Vagina (tissue), 2 donors: ENCODE measurements at places on chromosomes 12 and 14.

DNA sequence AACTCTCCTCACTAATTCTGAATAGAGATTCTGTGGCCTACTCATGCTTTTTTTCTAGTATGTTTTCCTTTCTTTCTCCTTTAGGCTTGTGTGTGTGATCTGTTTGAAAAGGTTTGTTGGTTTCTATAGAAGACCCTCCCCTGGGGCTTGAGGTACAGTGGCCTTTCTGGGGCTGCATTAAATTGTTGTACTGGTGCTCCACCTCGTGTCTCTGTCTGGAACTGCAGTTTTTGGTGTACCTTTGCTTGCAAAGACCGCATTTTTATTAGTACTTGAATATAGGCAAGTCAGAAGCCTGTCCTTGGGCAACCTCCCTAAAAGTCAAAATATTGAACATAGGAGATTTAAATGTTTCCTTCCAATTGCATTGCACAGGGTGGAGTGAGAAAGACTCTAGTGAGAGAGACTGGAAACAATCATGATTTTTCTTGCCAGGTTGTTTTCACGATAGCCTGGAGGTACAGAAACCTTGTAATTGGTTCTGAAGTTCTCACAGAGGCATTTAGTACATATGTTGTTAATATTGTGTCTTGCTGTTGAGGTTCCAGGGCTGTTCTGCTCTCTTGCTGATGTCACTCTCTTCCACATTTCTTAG lies 39.0 kb downstream of the SLCO1B1 start:
- DNase-seq, result no peak

DNA sequence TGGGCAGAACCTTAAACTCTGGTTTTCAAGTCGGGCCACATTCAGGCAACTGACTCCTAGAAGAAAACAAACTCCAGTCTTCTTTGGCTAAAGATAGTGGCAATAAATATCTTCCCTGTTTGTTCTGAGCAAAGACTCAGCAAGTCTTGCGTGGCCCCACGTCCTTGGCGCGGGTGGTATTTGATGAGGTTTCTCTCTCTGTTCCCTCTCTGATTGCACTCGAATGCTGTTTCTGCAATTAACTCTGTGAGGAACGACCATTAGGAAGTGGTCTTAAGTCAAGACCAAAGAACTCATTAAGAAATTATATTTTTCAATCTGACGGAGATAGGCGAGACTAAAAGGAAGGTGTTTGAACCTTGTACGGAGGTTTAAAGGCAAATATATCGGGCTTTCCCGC lies 177.6 kb downstream of the TMEM132C start:
- no peak for DNase-seq

- DNase-seq, result no peak
These were observed 3.8 kb downstream of the AKAP3 start for GRCh38 chr12:4645023-4645422.

DNA sequence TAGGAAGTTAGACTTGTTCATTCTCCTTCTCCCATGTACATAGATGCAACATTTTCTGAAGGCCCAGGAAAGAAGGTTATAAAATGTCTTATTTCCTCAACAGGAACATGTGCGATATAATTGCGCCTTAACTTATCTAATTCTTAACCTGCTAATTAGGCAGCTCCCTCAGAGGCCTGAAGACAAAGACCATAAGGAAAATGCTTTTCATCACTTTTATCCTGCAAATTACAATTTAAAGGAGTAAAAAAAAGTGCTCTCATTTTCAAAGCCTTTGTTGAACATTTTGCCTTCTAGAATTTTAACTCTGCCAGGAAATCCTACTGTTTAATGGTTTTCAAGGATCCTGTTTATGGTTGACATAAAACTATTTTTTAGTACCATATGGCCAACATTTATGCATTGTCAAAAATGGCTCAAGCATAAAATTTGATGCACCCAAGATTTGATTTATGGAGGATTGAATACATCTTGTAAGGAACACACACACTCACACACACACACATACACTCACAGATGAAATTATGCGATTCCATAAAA lies 660.4 kb upstream of the TMEM132C start:
- DNase-seq, result no peak

DNA sequence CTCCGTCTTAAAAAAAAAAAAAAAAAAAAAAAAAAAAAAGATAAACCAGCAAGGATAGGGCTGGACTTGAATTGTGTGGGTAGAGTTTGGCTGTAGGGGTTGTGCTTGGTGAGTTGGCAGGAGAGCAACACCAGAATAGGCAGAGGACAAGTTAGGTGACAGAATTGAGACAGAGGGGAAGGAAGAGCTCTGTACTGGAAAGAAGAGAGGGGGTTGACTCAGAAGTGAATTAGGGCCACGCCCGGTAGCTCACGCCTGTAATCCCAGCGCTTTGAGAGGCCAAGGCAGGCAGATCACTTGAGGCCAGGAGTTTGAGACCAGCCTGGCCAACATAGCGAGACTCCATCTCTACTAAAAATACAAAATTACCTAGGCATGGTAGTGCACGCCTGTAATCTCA lies 6.1 kb upstream of the TMEM30B start:
- peak; percentile 44 for DNase-seq

DNA sequence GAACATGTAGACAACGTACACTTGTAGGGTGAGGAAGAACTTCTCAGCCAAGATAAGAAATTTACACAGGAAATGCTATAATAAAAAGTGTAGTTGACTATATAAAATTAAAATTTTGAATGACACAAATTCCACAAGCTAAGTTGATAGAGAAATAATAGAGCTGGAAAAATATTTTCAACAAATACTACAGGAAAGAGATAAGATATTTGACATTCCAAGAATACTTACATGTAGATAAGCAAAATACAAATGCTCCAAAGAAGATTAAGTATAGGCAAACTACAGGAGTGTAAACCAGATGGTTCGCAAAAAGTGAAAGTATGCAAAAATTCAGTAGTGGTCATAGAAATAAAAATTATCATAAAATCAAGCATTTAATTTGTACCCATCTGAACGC lies 49.2 kb upstream of the ANP32D start:
- no peak for DNase-seq

DNA sequence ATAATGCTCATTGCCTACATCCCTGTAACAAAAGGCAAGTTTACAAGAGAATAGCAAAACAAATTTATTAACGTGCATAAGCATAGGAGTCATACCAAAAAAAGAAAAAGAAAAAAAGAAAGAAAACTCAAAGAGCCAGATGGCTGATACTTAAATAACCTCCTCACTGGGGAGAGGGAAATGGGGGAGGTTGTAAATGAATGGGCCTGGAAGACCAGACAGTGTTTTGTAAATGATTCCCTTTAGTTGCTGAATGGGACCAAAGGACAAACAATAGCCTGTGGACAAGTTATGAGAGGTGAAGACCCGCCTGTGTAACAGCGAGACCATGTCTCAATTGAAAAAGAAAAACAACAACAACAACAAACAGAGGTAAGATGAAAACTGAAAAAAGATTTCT lies 35.3 kb downstream of the CAPS2 start:
- DNase-seq, result no peak

- DNase-seq, result no peak
These were observed 62.6 kb downstream of the CHGA start for GRCh38 chr14:92985521-92985920.

DNA sequence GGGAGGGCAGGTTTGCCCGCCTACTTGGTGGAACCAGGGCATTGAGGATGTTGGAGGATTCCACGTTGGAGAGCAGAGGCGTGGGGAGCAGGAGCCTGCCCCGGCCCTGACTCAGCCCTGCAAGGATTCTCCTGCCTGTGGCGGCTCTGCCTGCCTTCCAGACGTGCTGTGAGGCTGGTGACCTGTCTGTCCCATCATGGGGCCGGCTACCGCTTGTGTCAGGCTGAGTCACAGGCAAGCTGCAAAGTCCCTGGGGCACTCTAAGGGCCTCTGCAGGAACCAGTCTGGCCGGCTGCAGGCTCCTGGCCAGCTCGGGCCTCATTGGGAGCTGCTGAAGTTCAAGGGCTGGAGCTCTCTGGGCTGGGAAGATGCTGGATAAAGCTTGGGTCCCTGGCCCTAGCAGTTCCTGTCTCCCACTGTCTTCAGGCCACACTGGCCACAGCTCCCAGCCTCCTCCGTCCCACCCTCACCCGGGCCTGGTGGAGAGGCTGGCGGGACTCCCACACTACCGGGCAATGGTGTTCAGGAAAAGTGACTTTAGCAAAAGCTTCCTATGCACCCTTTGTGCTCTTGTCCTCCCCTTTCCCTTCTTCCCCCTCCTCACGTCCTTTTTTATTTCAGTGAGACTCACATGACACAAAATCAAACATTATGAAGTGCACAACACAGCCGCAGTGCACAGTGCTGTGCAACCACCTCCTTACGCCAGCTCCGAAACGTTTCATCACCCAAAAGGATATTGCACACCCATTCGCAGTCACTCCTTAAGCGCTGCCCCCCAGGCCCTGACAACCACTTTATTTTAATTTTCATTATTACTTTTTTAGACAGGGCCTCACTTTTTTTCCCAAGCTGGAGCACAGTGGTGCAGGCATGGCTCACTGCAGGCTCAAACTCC lies 22.0 kb upstream of the ULK1 start:
- DNase-seq, result peak; percentile 94

- DNase-seq, result no peak
These were observed 31.4 kb downstream of the PPFIBP1 start for GRCh38 chr12:27555361-27555760.

DNA sequence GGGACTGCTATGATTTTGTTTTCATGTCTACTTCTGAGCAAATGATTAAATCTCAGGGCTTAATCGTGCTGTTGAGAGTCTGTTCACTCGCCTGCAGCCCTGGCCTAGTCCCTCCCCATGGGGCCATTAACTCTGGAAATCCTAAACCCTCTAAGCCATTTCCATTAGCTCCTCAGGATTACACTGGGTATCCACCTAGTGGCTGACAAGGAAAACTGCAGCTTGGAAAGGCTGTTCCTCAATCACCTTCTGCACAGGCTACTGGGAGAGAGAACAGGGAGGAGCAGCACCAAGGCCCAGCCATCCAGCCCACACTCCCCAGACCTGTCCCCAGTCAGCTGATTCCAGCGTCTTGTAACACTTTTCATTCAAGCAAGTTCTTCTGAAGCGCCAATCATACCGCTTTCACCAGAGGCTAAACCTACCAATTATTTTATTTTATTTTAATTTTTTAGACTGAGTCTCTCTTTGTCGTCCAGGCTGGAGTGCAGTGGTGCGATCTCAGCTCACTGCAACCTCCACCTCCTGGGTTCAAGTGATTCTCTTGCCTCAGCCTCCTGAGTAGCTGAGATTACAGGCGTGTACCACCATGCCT lies 48.7 kb downstream of the NEUROD4 start:
- no peak for DNase-seq

GRCh38 chr12:57609781-57610553 lies 1.3 kb upstream of the ARHGEF25 start:
- DNase-seq, result no peak

DNA sequence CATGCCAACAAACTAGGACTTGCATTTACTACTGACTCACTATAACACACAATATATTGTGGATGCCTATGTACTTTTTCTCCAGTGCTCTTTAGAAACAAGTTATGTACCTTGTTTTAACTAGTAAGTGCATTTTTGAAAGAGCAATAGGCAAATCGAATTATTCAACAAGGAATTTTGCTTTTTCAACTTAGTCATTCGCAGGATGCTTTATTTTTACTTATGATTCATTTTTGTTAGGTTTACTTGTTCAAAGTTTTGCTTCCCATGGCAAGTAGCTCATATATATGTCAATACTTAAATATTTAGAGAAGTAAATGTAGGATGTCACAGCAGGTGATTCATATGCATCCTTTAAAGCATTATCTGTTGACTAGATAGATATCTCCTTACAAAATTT lies 149.8 kb downstream of the PELI2 start:
- DNase-seq, result no peak

- DNase-seq, result no peak
These were observed 42.8 kb downstream of the ZC3H14 start for GRCh38 chr14:88605594-88605993.

GRCh38 chr14:94748667-94749347 lies 21.1 kb downstream of the GSC start:
- no peak for DNase-seq

GRCh38 chr14:55306938-55307589 lies 35.8 kb downstream of the FBXO34 start:
- no peak for DNase-seq

GRCh38 chr12:29103539-29103974 lies 45.5 kb upstream of the FAR2 start:
- no peak for DNase-seq

GRCh38 chr12:132282950-132283771 lies 46.2 kb downstream of the GALNT9 start:
- no peak for DNase-seq

- DNase-seq, result no peak
These were observed 42.4 kb downstream of the LRRC74A start for GRCh38 chr14:76868454-76869170.

DNA sequence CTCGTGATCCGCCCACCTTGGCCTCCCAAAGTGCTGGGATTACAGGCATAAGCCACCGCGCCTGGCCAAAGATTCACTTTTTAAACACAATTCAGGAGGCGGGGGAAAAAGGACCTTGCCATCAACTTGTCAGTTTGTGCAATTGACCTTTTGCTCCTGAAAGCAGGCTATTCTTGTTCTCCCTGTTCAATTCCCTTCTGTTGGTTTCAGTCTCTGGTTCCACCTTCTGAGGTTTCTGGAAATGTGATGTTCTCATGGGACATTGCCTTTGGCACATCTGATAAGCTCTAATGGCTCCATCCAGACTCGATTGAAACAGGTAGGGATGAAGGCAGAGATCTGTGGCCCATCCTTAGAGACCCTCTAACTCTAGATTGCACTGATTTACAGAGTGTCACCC lies 17.9 kb upstream of the CCDC85C start:
- DNase-seq, result no peak

DNA sequence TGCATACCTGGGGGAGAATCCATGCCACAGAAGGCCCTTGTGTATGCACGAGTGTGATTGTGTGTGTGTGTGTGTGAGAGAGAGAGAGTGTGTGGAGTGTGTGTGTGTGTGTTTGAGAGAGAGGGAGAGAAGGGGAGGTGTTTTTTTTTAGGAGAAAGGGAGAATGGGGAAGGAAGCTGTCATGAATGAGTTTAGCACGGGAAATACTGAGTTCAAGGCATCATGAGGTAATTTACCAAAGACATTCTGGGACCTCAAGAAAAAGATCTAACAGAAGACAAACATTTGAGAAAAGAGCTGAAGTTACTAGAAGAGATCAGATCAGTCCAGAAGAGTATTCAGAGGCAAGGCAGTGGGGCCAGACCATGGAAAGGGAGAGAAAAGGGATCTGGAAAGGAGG lies 157.1 kb downstream of the TTC7B start:
- no peak for DNase-seq

GRCh38 chr14:82075566-82075965 lies 541.9 kb upstream of the SEL1L start:
- no peak for DNase-seq

- DNase-seq, result no peak
These were observed 92.2 kb downstream of the ACSS3 start for GRCh38 chr12:81170072-81170471.

GRCh38 chr14:55477680-55478079 lies 37.3 kb upstream of the TBPL2 start:
- DNase-seq, result no peak

GRCh38 chr12:54021432-54022013 lies 6.7 kb upstream of the HOXC6 start:
- no peak for DNase-seq

GRCh38 chr12:111285200-111285599 lies 83.7 kb downstream of the PHETA1 start:
- DNase-seq, result no peak
